ENCODE measurements at places on chromosomes 2 and 18. TPM values are rescaled to one million over a fixed set of nuclear protein-coding genes. Genes with fewer than 3 reads are reported as not detected.

The PPP4R1 gene
- total RNA-seq: 67.0 TPM

- no peak for DNase-seq
Measured at GRCh38 chr18:37429791-37430190, 135.8 kb downstream of the CELF4 start.

The TACR1 gene
- total RNA-seq: 2.7 TPM

The ZNF396 gene
- 3.9 TPM for total RNA-seq

The GCG gene
- 1.6 TPM for total RNA-seq

The ABCG5 gene
- total RNA-seq: not detected

- DNase-seq: no peak
Measured at GRCh38 chr2:178542569-178542968, 62.3 kb downstream of the PLEKHA3 start.

GRCh38 chr18:54149078-54149697 lies 75.3 kb downstream of the MBD2 start:
- DNase-seq: no peak

DNA sequence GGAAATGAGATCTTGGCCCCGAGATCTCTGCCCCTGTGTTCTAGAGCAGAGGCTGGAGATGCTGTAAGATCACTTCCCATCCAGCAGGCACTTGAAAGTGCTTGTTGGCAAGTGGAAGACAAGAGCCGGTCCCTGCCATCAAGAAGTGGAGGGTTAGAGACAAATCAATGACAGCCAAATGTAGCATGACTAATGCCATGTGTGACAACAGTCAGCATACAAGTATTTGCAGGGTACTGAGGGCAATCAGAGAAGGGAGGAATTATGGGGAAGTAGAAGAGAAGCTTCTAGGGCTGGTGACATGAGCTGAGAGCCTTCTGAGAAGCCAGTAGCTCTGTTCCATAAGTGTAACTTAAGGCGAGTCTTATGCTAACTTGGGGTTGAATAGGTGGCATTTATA lies 58.6 kb downstream of the TMEM17 start:
- no peak for DNase-seq

DNA sequence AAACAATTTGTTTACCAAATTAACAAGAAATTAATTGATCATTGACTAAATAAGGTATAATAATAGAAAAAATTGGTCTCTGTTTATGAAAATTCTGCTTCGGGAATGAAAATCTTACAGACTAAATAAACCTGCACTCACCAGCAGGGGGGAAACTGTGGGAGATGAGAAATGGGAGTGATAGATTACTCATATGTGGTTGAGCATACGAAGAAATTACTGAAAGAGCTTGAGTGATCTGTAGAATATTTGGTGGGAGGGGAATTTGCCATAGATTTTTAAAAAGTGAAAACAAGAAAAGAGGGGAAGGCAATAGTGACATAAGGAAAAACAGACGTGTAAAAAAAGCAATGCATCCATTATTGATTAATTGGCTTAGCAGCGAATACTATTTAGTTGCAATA lies 2.2 kb downstream of the HMSD start:
- no peak for DNase-seq

- no peak for DNase-seq
Measured at GRCh38 chr2:237205561-237205971, 119.9 kb downstream of the COPS8 start.

The UNC80 gene
- total RNA-seq: 8.6 TPM

- DNase-seq: no peak
Measured at GRCh38 chr2:60312618-60313017, 240.8 kb downstream of the BCL11A start.

DNA sequence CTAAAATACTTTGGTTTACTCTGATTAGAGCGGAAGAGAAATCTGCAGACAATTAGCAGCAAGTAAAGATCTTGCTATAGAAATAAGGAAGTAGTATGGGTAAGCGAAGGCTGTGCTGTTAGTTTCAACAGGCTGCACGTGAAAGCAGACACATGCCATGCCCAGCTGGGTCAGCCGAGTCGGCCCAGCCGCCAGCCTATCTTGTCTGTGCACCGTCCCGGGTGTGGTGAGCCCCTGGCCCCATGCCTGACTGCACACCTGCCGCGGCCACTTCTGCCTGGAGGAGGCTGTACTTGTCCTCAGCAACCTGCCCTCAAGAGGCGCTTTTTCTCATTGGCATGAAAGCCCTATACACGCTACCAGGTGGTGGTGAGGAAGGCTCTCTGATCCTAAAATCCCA lies 185.5 kb downstream of the SEPTIN10 start:
- DNase-seq: no peak

The CLASP1 gene
- total RNA-seq: 90.2 TPM

The BCL11A gene
- 22.2 TPM for total RNA-seq

DNA sequence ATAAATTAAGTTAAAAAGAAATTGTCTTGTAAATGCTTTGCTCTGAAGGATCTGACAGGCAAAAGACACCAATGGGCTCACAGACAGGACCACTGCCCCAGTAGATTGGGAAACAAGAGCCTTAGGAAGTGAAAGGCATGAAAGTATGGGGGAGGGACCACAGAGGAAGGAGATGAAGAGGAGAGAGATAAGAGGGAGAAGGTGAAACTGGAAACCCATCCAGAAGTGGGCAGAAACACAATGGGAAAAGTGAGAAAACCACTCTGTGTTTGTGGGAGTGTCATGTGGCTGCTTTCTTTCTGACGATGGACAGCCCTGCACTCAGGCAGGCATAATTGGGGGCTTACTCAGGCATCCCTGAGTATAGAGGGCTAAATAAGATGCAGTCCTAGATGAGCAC lies 101.5 kb upstream of the STON1 start:
- DNase-seq: no peak

The SERPINB7 gene
- total RNA-seq: 0.97 TPM

DNA sequence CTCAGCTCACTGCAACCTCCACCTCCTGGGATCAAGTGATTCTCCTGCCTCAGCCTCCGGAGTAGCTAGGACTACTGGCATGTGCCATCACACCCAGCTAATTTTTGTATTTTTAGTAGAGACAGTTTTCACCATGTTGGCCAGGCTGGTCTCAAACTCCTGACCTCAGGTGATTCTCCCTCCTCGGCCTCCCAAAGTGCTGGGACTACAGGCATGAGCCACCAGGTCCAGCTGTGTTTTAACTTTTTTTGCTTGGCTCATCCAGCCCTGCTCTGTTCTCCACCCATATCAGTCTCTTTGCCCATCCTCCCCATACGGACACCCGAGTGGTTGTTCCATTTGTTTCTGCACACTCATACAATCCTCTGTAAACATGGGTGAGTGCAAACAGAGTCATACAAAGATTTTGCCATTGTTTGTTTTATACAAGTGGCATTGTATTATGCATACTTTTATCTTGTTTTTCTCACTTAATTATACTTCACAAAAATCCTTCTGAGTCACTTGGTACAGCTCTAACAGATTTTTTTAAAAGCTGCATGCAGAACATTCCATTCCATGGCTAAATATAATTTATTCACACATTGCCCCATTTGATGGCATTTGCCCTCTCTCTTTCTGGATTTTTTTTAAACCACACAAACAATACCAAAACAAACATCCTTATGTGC lies 5.3 kb downstream of the APOB start:
- DNase-seq: no peak

DNA sequence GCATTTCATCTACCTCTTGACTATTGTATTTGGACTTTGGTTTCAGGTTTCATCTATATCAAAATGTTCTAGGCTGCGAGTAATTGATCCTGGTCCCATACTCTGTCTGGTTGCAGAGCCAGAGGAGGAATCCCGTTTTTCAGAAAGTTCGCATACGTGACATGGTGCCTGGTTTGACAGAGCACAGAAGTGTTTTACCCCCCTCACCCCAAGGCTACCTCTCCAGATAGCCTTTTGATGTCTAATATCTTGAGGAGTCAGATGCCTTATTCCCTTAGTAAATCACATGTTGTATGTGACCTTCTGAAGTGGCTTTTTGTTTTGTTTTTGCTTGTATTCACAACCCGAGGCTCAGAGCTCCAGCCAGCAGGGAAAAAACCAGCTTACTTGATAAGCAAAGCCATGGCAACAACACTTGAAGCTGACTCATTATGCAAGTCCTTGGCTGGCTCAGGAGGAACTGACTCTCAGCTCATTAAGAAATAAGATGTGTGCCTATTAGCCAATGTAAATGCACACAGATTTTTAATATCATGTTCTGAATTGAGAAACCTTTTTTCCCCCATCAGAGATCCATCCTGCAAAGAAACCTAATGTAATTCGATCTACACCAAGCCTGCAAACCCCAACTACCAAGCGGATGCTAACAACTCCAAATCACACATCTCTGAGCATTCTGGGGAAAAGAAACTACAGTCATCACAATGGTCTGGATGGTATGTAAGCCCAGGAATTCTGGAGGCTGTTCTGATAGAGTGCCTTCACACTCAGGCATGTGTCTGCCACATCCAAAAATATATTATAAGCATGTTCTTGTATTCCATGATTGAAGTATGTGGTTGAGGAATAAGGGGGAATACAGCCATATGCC lies 41.4 kb downstream of the OXER1 start:
- no peak for DNase-seq

DNA sequence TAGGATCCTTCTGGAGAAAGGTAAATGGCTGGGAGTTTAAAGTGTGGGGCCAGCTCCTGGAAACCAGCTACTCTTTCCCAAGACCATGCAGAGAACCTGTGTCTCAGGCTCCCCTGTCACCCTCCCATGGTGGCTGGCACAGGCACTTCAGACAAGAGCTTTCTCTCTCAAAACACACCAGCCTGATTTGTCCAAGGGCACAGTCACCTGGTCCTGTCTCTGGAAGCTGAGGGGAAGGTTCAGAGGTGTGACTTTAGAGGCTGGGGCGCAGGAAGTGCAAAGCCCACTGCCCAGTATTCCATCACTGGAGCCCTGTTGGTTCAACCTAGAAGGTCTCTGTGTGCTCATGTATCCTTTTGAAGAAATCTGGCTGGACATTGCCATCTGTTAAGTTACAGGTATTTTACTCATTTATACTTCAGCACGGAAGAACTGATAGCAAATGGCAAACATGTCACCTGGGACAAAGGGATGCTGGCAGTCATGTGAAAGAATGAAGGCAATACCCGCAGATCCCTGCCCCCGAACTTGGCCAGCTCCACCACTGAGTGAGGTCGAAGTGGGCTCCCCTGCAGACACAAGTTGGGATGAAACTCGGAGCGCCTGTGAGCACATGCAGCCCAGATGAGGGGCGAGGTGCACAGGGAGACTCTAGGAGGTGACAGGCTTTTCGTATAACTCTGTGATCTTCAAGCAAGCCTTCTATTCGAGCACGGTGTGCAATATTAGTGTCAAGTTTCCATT lies 96.9 kb upstream of the MGAT4A start:
- DNase-seq: no peak

GRCh38 chr2:181463588-181463987 lies 6.4 kb downstream of the ITGA4 start:
- DNase-seq: no peak

The LRP1B gene
- total RNA-seq: 1.2 TPM

Measured in prostate gland (tissue), 2 donors.